ENCODE measurements at places on chromosomes 2 and 18. TPM values are rescaled to one million over a fixed set of nuclear protein-coding genes. Genes with fewer than 3 reads are reported as not detected.

GRCh38 chr2:204533629-204534370, 11.5 kb upstream of the PARD3B start:
- DNase-seq = peak; percentile 87

- DNase-seq = no peak
These were observed 75.4 kb downstream of the PIEZO2 start for GRCh38 chr18:11073971-11074370.

GRCh38 chr2:146041274-146041910, 1521.5 kb upstream of the ZEB2 start:
- no peak for DNase-seq

- DNase-seq = no peak
These were observed 84.7 kb upstream of the LAPTM4A start for GRCh38 chr2:20136149-20136548.

DNA sequence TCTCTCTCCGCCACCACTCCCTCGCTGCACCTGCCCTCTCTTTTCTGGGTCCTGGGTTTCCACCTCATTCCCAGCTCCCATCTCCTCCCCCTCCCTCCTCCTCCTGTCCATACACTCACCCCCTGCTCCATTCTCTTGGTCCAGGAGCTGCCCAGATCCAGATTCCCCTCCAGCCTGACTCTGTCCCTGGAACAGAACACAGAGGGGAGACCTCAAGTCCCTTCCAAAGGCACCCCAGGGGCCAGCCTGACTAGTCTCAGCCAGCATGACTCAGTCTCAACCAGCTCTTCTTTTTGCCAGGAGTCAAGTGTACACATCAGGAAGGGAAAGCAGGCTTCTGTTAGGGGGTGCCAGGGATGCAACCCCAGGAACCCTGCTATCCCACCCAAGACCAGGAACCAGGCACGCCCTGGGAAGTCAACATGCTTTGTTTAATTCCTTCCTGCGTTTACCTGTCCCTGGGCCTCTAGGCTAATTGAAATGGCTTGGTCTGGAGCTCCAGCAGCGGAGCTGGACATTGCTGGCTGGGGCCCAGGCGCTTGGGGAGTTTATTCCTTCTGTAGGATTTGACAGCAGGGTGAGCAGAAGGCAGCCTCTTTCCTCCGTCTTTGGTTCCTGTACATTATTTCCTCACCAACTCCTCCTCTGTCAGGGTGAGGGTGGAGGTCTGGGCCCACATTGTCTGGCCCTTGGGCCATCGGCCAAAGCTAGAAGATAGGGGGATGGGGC, 28.4 kb upstream of the SELENOI start:
- DNase-seq = no peak

- no peak for DNase-seq
These were observed 325.2 kb downstream of the DYSF start for GRCh38 chr2:71778514-71778913.

GRCh38 chr2:191453761-191454160, 208.6 kb downstream of the MYO1B start:
- no peak for DNase-seq

DNA sequence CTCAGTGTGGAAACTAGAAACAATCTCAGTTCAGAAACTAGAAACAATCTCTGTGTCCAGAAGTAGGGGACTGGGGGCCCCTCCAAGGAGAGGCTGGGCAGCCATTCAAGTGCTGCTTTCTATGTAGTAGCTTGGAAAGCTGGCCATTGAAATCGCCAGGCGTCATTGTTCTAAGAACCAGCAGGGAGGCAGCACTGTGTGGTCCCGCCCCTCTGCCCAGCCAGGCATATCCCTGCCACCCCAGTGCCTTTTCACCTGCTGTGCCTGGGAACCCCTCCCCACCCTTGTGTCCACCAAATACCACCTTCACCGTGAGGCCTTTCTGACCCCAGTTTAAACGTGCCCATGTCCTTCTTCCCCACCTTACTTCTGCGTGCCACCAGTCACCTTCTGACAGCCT, 221.6 kb downstream of the GBX2 start:
- no peak for DNase-seq

GRCh38 chr2:40123746-40124145, 328.1 kb downstream of the SLC8A1 start:
- no peak for DNase-seq

GRCh38 chr2:151334082-151334815, 23.1 kb upstream of the TNFAIP6 start:
- peak; percentile 94 for DNase-seq

DNA sequence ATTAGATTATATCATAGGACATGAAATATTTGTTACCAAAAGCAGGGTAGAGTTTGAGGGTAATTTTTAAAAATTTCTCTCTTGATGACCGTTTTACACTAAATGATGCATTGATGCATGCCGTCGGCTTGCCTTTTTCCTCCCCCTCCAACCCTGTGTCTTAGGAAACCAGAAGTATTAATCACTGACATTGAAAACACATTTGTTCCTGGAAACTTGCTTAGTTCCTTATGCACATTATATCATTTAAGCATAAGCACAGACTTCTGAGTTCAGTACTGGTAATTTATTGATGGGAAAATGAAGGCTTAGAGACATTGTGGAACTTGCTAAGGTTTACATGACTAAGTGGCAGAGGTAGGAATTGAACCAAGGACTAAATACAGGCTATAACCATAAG, 206.3 kb upstream of the SPHKAP start:
- DNase-seq = no peak

- DNase-seq = peak; percentile 40
These were observed 220.1 kb upstream of the NCKAP5 start for GRCh38 chr2:133788386-133788785.

DNA sequence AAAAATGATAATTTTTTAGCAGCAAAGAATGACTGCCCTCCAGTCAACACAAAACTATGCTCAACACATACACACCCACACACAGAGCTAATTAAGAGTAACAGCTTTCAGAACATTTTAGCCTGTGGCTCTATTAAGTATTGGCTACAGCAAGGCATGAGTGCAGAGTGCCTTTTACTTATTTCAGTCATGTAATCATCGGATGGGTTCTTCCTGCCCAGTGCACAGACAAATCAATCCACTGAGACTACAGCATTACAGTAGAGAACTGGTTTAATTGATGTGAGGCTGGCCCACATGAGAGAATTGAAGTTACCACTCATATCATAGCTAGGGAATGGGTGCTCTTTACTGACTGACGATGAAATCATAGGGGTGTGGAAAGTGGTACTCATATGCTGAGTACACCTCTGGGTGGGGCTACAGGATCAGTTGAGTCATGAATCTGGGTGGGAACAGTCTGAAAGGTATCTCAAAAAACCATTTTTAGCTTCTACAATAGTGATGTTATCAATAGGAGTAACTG, 241.0 kb downstream of the FSIP2 start:
- DNase-seq = no peak

DNA sequence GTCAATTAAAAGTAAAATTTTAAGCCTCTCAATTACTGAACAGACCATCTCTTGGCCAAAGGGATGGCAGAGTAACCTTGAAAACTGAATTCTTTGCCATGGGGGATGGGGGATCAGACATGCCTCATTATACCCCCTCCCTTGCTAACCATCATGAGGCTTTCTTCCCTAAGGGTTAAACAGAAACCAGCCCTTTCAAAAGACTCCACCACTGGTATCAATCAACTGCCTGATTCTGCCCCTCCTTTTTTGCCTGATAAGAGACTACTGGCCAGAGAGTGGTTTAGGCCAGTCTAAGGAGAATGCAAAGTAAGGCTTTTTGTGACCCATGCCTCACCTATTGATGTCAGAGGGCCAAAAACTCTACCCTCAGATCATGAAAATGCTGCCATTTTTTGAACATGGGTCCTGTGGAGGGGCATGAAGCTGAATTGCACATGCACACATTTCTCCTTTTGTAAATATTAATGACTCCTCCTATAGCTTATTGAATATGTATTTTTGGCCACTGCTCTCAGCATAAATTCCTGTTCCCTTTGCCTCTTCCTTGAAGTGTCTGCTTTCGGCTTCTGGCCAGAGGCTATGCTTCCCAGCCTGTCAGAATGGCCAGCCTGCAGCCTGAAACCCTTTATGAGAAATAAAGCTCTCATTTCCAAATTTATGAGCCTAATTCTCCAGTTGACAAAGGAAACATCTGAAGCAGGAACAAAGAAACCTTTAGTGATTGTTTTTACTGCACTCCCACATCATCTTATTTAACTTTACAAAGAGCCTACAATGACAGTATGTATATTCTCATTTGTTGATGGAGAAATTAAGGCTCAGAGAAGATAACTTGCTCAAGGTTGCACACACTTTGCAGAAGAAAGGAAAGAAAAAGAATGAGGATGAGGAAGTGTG, 270.7 kb upstream of the CELF4 start:
- no peak for DNase-seq

DNA sequence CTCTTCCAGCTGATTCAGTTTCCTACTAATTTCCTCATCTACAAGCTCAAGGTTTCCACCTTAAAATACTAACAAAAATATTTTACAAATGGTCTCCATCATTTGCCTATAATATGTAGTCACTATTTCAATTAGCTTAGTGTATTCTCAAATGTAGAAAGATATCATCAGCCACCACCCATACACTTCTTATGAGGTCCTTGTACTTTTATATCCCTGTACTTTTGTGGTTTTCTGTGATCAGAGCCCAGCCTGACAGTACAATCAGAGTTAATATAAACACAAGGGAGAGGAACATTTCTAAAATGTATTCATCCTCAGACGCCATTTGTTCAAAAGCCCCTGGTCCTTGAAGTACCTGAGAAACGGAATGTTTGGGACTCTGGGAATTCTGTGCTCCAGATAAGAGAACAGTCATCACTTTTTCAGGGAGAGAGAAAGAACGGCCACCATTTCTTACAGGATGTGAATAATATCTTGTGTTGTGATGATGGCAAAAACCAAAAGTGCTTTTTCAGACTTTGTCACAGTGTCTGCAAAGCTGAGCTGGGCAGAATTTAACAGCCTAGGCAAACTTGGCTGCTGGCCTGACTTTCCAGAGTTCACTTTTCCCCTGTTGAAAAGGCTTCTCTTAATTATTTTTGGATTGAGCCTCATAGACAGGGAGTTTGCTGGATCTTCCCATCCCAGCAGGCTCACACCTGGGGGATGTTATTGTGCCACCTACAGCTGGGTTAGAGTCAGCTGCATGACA, 361.7 kb upstream of the ACVR2A start:
- DNase-seq = no peak

GRCh38 chr2:193867454-193867853, 1672.7 kb upstream of the TMEFF2 start:
- no peak for DNase-seq

GRCh38 chr2:107312240-107312639, 426.3 kb upstream of the ST6GAL2 start:
- no peak for DNase-seq

DNA sequence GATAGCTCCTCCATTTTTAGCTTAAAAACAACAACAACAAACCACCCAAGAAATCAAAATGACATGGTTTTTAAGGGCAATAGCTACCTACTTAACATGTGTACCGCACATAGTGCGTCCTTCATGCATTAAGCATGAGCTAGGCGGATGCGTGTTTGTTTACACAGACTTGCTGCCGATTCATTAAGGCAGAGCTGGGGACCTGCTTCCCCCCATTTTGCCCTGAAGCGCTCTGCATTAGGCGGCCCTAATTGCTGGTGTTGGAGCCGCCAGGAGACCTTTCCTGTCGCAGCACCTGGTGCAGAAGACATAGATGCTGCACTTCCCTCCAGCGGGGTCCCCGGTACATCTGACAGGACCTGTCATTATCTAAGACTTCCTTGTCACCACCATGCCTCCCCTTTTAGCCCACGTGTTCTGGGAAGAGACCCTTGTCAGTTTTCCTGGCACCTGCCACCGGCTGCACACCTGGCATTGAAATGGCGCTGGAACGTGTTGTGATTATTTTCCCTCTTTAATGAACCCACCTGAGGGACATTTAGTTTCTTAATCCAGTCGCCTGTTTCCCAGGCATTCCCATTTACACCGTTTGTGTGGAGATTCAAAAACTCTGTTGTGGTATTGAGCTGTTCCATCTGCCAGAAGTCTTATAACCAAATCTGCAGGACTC, 261.1 kb upstream of the RAB12 start:
- no peak for DNase-seq

GRCh38 chr2:220880623-220881596, 691.2 kb downstream of the EPHA4 start:
- DNase-seq = no peak

- DNase-seq = no peak
These were observed 495.8 kb upstream of the ACVR2A start for GRCh38 chr2:147348931-147349555.

DNA sequence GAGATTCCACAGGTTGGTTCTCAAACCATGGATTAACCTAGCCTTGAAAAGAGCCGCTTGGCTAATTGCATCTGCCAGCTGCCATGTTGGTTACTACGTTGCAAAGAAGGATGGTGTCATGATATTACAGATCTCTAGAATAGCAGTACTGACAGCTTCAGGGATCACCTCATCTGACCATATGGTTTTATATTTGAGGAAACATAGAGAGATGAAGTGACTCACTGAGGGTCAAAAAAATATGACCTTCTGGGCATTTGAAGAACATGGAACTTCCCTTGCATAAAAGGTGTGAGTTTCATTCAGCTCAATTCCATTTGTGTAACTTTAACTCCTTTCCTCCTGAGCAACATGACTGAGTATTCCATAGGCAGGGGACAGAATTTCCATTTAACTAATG, 242.3 kb downstream of the SETBP1 start:
- DNase-seq = no peak

GRCh38 chr2:236946871-236947270, 138.8 kb upstream of the COPS8 start:
- DNase-seq = no peak

DNA sequence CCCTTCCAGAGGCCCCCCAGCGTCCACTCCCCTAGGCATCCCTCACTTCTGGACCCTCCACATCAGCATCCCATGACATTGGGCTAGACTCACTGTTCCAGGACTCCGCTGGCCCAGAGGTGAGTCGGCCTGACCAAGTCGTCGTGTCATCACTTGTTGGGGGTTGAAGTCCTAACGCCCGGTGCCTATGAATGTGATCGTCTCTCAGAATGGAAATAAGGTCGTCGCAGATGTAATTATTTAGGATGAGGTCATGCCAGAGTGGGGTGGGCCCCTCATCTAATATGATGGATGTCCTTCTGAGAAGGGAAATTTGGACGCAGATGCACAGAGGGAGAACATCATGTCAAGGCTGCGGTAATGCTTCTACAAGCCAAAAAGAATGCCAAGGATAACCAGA, 142.7 kb downstream of the AGAP1 start:
- DNase-seq = no peak

- DNase-seq = no peak
These were observed 216.3 kb upstream of the ID2 start for GRCh38 chr2:8465560-8465959.

GRCh38 chr2:233217892-233218377, 33.5 kb upstream of the ATG16L1 start:
- DNase-seq = no peak

The IGFBP5 gene
- total RNA-seq = 64.2 TPM

The CHPF gene
- 135 TPM for total RNA-seq

The IDH1 gene
- 48.1 TPM for total RNA-seq

The CACNB4 gene
- total RNA-seq = not detected

The ZSWIM2 gene
- not detected for total RNA-seq

The ZNF521 gene
- 7.5 TPM for total RNA-seq

The FIGN gene
- 3.7 TPM for total RNA-seq

The FBXO15 gene
- total RNA-seq = 0.97 TPM

The DNER gene
- 3.8 TPM for total RNA-seq

The PLEKHH2 gene
- total RNA-seq = not detected

The KCNIP3 gene
- total RNA-seq = 3.0 TPM

The SKOR2 gene
- not detected for total RNA-seq

The SPATA3 gene
- not detected for total RNA-seq

The TCF7L1 gene
- total RNA-seq = 3.2 TPM

The RPRM gene
- not detected for total RNA-seq

The POTEI gene
- total RNA-seq = not detected

The CERS6 gene
- total RNA-seq = 6.5 TPM

Data from HFFc6 (cell line).